HFF-Myc (cell line): ENCODE measurements at places on chromosomes 12 and 14.
A peak's percentile ranks its signal among the peaks of the same experiment; 100 is the strongest.

- peak; percentile 74 for DNase-seq
These were observed 83.8 kb upstream of the DNM1L start for GRCh38 chr12:32595251-32595650.

GRCh38 chr12:79083181-79083580 lies 218.6 kb downstream of the SYT1 start:
- no peak for DNase-seq

DNA sequence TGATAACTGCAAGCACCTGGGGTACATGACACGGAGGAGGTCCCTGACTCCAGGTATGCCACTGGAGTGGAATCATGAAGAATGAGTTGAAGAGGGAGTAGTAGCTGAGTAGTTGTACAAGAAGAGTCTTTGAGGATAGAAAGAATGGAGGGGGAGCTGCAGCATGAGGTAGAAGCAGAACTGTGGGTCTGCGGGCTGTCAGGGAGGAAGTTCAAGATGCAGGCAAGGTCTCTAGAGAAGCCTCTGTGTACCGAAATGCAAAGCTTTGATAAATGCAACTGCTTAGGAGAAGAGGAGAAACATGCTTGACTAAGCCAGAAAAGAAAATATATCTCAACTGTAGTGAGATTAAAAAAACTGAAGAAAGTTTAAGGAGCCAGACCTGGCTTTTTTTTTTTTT lies 91.5 kb downstream of the CPNE8 start:
- no peak for DNase-seq

DNA sequence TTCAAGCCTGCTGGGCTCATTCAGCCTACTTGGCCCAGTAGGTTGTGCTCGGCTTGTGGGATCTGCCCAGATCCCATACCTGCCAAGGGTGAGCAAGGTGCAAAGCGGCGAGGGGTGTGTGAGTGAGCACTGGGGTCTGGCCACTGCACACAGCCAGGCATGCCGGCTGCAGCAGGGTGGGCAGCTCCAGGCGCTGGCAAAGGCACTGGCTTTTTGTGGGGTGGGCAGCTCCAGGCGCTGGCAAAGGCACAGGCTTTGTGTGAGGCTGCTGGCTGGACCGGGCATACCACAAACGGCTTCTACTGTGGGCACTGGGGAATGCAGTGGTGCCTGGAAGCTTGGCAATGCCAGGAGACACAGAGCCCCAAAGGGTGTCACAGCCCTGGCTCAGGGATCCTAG lies 137.4 kb downstream of the SLC16A7 start:
- no peak for DNase-seq

- DNase-seq = no peak
These were observed 87.5 kb downstream of the DUSP16 start for GRCh38 chr12:12474931-12475795.

DNA sequence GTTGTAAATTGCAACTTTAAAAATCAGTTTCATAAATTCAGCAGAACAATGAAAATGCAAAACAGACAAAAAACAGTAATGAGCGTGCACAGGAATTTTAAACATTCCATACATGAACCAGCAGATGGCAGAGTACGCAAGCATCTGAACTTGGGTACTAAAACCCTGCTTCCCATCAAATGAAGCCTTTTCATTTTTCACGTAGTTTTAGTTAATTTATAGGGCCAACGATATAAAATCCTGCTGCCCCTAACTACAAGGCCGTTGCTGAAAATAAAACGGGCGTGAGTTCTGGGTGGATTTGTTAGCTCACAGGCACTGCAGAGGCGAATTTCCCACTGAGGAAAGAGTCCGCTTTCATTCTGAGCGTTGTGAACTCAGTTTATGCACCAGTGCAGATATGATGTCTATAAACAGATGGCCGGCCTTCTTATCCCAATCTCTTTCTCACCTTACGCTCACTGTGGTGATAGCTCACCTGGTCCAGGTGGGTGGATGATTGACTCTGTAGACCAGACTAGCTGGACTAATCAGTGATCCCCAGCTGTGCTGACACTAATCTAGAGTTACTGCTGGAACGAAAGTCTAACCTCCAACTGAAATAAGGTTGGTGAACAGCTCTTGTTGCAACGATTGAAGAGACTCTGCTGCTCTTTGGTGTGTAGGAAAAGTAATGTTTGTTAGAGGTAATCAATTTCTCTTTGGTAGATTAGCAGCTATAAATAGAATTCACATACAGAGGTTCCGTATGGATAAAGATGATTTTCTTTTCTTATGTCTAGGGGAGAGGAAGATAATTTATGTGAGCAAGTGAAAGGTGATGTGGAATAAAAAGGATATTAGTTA lies 89.2 kb downstream of the PDZRN4 start:
- DNase-seq = peak; percentile 14

DNA sequence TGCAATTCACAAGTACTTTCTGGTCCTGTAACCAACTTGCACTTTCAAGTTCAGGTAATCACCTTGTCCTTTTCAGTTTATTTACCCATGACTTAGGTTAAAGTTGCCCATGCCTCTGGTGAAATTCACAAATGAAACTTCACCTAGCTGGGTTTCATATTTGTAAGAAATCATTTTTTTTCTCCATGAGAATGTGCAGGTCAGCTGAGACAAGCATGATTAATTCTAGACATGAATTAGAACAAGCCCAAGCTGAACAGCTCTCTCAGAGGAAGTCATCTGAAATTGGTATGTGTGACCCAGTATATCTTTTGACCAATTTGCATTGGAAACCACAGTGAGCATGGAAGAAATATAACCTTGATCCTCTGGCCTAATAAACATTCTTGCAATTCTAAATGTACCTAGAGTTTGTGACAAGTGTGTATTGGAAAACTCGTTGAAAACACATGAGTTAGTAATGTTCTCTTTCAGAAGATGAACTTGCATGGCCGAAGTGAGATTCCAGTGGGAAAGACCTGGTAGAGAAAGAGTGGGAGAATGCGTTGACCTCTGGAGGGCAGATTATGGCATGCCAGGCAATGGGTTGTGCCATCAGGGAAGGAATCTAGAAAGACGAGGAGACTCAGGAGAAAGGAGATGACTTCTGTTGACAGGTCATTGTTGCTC lies 486.5 kb downstream of the ZFP36L1 start:
- DNase-seq = no peak

- DNase-seq = no peak
These were observed 70.2 kb downstream of the BTG1 start for GRCh38 chr12:92075425-92075914.

DNA sequence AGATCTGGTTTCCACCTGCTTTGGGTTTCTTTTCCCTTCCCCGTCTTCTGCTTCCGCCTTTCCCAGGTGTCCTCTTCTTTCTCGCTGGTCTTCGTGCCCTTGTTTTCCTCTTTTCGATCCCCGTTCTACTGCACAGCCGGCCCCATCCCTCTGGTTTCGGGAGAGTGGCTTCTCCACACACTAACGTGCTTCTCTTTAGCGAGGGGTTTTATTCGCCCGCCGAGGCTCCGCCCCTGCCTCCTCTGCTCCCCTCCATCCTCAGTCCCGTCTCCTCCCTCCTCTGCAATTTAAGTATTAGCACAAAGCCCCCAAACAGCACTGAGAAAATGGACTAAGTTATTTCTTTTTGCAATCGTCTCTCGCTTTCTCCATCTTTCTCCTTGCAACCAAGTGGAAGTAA lies at the start of gene SLC7A8:
SLC7A8 (minus strand) TSS at position 182 of the 400 bp plus-strand sequence. CDS start 746 bp downstream, outside the sequence.
- DNase-seq = no peak

DNA sequence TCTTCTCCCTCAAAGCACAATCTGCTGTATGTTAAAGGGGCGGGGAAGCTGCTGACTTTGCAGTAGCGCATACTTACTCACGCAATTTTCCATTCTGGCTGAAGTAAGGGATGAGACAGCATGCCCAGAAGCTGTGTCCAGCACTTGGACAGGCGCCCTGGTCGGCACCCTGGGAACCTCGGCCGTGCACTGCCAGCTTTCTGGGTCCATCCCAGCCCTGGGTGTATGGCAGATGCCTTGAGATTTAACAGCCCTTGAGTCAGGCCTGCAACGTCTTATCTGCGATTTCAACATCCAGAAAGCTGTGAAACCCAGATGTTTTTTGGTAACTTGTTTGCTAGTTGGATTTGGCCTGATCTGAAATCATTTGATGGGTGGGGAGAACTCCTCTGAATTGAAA lies 16.1 kb downstream of the EML1 start:
- no peak for DNase-seq

- no peak for DNase-seq
These were observed 20.3 kb upstream of the DHRS4 start for GRCh38 chr14:23933108-23933741.

- DNase-seq = peak; percentile 36
These were observed 8.6 kb upstream of the ASB2 start for GRCh38 chr14:93984987-93985410.

- no peak for DNase-seq
These were observed 85.2 kb upstream of the NCOR2 start for GRCh38 chr12:124652661-124653060.

- no peak for DNase-seq
These were observed 78.0 kb downstream of the DERA start for GRCh38 chr12:15988983-15989755.

DNA sequence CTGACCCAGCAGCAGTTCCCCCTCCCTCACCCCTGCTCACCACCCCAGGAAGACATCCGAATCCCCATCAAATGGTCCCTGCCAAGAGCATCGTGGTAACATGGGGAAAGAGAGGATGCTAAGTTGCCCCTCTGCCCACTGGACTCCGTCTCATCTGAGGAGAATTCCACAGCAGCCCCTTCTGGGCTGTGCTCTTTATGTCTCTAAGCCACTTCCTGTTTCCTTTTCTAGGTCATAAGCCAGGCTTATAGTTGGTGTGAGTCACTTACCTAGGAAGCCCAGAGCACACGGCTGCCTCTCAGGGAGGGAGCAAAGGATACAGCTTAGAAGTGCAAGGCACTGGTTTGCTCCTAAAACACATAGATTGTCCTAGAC lies 76.0 kb downstream of the VCPKMT start:
- peak; percentile 65 for DNase-seq

DNA sequence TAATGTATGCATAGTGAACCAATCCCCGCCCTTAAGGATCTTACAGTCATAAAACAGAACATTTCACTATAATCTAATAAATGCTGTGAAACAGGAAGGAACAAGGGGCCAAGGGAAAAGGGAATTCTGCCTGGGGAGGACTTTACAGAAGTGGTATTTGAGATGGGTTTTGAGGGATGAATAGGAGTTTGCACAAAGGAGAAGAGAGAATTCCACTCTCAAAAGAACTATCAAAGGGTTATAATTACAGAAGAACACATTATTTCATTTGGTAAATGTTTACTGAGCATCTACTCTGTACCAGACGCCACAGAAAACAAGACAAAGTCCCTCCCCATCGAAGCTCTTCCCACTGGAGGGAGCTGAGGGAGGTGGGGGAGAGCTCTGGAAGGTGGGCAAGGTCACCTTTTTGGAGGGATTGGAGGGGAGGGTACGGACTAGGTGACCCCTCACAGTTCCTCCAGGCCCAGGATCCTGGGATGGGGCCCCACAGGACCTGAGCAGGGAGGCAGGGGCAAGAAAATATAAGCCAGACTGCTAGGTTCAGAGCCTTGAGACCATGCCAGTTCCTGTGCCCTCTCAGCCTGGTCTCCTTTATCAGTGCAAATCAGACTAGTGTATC lies 24.5 kb downstream of the PHETA1 start:
- DNase-seq = no peak

- DNase-seq = no peak
These were observed 108.0 kb upstream of the MDM1 start for GRCh38 chr12:68440068-68440581.

GRCh38 chr12:130074661-130075406 lies 87.4 kb upstream of the FZD10 start:
- no peak for DNase-seq

DNA sequence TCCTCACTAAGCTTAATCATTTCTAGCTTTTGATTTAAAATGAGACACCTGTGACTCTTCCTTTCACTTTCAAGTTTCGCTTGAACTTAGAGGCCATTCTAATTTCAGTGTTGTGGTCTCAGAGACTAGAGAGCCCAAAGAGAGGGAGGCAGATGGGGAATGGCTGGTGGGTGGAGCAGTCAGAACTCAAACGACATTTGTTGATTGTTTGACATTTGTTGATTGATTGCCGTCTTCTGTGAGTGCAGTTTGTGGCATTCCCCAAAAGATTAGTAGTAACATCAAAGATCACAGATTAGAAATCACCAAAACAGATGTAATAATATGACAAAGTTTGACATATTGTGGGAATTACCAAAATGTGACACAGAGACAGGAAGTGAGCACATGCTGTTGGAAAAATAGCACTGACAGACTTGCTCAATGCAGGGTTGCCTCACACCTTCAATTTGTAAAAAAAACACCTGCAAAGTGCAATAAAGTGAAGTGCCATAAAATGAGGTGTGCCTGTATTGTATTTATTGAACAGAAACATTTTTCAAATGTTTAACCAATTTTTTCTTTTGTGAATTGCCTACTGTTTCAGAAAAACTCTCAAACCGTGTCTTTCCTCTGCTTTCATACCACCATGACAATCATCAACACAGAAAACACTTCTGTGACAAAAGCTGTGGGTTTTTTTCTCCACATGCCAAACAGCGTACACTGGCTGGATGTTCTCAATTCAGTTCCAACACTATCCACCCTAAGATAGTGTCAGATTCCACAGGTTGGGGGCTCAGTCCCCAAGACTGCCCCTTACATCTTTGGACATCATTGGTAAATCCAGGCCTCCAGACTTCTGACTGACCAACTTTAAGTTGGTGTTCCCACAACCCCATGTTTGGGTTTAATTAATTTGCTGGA lies 376.3 kb upstream of the RGS6 start:
- no peak for DNase-seq

DNA sequence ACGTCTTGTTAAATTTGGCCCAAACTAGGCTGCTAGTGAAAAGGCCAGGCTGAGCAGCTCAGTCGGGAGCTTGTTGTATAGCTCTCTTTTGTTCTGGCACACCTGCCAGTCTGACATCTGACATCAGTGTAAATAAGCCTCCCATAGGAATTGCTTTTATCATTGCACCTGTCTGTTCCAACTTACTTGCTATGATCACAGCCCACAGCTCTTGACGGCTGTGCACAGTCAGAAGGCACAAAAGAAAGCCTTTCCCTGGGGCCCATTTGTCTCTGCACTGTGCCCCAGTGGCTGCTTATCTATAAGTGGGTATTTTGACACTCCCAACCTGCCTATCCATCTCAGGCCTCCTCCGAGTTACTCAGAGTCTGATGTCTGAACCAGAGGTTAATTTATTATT lies 324.5 kb downstream of the NUAK1 start:
- no peak for DNase-seq

- DNase-seq = no peak
These were observed 9.1 kb upstream of the TBX5 start for GRCh38 chr12:114414866-114415524.

DNA sequence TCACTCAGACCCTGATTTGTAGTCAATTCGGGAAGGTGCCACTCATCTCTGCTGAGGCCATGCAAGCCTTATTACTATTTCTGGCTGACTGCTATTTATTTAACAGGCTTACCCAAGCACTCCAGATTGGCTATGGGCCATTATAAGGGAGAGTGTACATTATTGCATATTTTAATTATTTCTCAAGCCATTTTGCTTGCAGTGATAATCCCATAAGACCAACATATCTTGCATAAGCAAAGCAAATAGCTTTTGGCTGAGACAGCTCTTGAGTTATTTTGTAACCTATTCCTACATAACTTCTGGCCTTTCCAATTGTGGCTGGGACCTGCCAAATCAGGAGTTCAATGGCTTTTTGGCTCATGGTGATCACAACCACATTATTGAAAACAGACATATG lies 509.6 kb upstream of the USP15 start:
- no peak for DNase-seq
